Left lung (tissue), 14 donors: ENCODE measurements at places on chromosomes 1 and 21. TPM values are rescaled to one million over a fixed set of nuclear protein-coding genes. Genes with fewer than 3 reads are reported as not detected.
A peak's percentile ranks its signal among the peaks of the same experiment; 100 is the strongest.

- DNase-seq = no peak
Observed at GRCh38 chr1:191929383-191929782, 228.9 kb upstream of the RGS18 start.

- no peak for DNase-seq
Observed at GRCh38 chr1:186884251-186884650, 55.5 kb downstream of the PLA2G4A start.

DNA sequence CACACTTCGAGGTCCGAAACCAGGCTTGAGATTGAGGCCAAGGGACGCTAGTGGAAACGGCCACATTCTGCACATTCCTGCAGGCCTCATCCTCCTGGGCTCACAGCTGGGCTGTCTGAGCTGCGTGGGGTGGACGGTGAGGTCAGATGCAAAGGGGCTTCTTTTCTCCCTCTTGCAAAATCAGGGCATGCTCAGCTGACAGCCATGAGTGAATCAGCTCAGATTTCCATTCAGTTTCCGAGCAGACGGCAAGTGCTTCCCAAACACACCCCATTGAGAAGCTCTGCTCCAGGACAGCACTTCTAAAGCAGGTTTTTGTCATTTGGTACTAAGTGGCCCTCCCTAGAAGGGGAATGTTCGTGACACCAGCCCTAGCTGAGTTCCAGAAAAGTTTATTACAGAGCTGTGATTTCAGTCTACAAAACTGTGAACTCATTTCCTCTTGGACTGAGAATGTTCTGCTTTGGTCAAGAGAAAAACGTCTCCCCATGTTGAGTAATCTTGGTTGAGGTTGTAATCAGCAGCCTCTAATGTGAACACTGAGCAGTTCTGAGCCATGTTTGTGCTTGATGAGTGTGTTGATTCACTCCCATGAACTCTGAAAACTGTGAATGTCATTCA is 10.0 kb downstream of the PDPN start:
- DNase-seq = no peak

DNA sequence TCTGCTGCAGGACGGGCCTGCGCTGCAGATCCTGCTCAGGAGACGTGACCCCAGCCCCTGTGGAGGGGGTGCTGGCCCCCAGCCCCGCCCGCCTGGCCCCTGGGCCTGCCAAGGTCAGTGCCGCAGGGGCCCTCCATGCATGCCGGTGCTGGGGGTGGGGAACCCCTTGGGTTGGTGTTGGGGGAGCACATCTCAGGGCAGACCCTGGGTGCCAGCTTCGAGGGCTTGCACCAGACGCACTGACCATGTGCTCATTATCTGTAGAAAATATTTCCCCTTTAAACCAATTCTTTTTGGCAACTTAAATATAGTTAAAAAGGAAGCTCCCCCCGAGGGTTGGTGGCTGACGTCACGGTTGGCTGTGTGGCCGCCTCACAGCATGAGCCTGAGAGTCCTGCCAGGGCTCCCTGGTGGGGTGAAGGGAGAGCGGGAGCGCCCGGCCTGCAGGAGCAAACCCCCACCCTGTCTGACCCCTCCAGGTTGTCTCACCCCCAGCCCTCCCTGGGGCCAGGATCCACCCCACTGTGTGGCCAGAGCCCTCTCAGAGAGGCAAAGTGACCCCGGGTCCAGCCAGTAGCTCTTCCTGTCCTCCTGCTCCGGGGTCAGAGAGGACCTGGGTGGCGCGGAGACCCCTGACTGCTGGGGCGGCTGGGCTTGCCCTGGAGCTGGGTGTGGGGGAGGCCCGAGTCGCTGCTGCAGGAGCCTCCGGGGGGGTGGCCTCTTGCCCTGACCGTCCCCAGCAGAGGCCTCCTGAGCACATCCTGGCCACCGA is 5.3 kb upstream of the PFKL start:
- DNase-seq = peak; percentile 71

GRCh38 chr1:233293556-233294446 is 1.7 kb downstream of the PCNX2 start:
- DNase-seq = no peak

Gene KRTAP19-4
- not detected for polyA plus RNA-seq

Gene MAP3K21
- 26.2 TPM for polyA plus RNA-seq
